Ammon's horn (tissue), 1 donor: ENCODE measurements at places on chromosomes 5 and 9.

DNA sequence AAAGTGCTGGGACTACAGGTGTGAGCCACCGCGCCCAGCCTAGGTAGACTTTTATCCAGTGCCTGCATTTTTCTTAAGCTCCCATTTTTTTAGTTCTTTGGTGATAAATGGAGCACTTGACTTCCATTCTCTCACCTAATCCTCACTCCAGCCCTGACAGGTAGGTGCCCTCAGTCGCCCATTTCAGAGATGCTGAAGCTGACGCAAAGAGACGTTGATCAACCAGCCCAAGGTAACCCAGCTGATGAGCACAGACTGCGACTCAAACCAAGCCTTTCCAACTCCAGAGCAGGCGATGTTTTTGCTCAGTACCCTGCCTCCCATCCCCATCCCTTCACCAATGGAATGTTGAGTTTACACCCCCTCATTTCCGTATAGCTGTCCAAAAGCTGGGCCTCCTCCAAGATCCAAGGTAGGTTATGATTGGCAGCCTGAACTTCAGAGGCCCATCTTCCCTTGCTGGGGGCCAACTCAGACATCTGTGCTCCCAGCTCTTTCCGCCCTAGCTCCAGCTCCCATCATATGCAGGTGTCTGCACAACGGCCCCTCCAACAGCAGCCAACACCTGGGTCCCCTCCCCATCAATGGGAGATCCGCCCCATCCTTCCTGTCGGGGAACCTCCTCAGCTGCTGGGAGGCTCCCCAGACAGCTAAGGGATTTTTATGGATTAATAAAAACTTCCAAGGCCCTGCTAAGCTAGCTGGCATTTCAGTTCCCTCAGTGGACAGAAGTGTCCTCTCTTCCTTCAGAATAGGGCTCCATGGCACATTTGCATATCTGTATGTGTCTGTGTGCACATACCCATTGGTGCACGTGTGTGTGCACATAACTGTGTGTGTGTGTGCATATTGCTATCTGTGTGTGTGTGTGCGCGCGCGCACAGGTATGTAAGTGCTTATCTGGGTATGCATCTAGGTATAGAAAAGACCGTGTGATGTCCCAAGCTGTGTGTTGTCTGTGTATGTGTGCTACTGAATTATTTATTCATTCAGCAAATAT lies 39.3 kb upstream of the VDAC1 start:
- DNase-seq: no peak

- no peak for DNase-seq
These were observed 269.2 kb downstream of the TMEM38B start for GRCh38 chr9:105963343-105964099.

GRCh38 chr5:38369692-38370091 lies 111.3 kb downstream of the EGFLAM start:
- no peak for DNase-seq

DNA sequence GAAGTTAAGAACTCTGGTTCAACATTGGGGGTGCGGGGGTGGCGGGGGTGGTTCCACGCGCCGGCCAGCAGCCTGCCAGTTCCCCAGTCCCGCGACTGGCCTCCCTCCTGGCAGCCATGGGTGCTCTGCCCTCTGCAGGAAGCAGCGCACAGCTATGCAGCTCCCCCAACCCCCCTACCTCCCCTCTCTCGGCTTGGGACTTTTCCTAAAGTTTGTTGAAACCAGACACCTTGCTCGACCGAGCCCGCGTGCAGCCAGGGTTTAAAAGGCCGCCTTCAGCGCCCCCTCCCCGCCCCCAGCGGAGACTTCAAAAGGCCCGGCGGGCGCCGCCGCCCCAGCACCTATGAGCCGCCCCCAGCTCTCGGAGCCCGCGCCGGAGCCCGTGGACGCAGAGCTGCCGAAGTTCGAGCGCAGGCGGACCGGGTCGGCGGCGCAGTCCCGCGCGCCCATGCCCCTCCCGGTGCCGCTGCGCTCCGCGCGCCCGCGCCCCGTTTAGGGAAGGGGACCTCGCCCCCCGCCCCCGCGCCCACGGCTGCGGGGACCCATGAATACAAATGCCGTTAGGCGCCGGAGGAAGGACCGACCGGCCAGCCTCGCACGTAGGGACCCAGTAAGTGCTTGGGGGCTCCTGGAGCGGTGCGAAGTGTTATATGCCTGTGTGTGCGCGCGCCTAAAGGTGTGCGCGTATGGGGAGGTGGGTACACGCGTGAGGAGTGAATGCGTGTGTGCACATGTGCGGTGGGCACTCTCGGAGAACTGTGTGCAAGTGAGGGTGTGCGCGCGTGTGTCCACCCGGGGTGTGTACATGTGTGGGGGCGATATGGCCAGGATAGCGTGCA lies 1.4 kb upstream of the COL27A1 start:
- DNase-seq: no peak

- DNase-seq: no peak
These were observed 69.1 kb downstream of the DEPDC1B start for GRCh38 chr5:60630836-60631235.

DNA sequence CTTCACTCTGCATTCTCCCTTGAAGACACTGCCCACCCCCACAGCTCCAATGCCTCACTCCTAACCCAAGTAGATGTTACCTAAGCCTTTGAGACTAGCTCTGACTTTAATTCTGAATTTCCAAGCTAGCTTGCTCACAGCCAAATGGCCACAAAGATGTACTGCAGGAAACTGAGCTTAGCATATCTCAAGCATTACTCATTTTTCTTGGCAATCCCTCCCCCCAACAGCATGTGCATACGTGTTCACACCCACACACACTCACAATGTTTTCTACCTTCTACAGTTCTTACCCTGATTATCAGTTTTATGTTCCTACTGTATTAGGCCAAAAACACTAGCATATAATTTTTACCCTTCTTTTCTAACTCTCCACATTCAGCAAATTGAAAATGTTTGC lies 13.7 kb upstream of the GRIA1 start:
- DNase-seq: no peak
